CD4-positive, alpha-beta T cell treated with Interleukin-17A for 4 hours (primary cell): ENCODE measurements at places on chromosomes 2 and 18.

DNA sequence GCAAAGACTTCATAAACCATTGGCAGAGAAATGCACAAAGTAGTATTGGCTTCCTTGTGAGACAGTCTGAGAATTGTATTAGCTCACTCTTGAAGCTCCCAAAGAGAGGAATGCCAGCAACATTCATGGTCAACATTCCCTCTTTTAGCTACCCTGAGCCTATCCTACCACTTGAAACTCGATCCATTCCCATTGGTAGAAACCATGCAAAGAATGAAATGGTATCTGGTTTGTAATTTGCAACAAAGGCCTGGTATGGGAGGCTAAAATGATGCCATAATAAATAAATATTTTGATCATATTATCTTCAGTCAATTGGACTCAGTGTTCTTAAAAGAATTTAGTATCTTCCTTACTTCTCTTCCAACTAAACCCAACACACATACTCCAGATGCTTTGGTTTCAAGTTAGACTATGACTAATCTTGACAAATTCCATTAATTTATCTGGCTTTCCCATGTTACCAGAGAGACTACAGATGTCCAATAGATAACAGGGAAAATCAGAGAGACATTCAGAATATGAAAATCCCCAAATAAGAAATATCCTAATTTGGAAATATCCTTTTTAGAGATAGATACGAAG lies 102.9 kb downstream of the DHRS9 start:
- no peak for DNase-seq

- DNase-seq = no peak
These were observed 319.1 kb downstream of the TRIB2 start for GRCh38 chr2:13035866-13036265.

- no peak for DNase-seq
These were observed 433.3 kb upstream of the TCF4 start for GRCh38 chr18:56021136-56021808.

DNA sequence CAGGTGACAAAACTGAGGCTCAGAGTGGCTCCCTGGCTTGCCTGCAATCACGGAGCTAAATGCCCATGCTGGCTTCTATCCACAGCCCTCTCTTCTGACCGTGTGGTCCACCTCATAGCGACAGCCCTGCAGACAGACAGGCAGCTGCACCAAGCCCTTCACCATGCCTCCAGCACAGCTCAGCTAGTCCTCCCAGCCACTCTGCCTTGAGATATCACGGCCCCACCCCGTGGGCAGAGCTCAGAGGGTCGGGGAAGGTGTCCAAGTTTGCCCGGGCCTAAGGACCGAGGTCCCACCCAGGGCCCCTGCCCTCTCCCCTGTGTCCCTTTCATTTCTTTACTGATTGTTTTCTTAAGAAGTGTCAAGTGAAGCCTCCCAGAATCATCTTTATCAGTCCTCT lies 128.2 kb upstream of the GLI2 start:
- DNase-seq = no peak

DNA sequence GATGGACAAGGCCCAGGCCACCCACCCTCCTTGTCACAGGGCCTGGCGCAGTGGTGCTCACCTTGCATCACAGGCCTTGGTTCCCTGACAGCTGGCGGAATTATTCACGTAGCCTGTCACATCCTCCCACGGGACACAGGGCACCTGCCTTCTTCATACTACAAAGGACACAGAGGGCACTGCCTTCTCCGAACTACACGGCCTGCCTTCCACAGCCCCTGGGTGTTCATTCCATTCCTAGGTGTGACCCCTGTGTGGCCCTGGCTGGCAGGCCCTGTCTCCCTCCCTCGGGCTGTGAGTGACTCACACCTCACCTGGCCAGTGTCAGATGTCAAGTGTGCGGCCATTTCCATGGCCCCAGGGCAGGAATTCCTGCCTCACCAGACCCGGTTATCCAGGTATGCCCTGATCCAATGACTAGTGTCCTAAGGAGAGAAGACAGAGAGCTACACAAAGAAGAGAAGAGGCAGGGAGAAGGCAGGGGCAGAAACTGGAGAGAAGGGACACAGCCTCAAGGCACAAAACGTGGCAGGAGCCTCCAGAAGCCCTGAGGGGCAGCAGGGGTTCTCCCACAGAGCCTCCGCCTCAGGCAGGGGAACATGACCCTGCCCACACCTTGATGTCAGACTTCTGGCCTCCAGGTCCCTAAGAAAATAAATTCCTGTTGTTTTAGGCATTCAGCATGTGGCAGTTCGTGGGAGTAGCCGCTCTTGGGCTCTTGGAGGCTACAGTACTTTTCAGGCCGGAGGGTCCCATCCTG lies 43.4 kb downstream of the MBP start:
- no peak for DNase-seq
